ENCODE measurements at places on chromosomes 12 and 14.

DNA sequence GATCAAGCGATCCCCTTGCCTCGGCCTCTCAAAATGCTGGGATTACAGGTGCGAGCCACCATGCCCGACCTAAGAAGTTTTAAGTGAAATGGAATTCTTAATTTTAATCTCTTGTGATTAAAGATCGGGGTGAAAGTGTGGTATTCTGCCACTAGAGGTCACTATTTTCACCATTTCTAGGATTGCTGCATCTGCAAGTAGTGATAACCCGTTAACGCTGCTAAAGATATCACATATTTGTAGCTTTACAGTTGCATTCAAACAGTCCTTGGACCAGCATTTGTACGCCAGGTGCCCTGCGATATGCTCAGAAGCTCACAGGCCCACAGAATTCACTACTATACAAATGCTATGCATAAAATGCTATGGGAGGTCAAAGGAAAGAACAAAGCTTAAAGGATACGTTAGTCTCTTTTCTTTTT is 19.3 kb downstream of the CCDC62 start:
- no peak for DNase-seq

GRCh38 chr12:24360907-24361306 is 411.4 kb upstream of the SOX5 start:
- DNase-seq = no peak

DNA sequence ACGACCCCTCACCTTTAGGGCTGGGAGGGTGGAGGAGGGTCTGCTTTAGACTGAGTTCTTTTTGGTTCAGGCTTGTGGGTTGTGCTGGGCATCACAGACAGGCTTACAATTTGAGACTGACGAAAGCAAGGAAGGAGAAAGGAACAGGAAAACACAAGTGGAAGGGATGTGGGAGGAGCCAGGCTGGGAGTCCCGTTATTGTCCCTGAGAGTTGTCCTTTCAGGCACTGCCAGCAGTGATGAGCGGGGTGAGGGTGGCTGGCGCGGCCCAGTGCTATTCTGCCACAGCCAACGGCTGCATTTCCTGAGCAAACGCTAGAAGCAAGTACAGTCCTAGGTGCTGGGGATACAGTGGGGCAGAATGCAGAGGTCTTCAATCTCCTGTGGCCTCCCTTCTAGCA is 29.2 kb upstream of the TSPAN9 start:
- no peak for DNase-seq

DNA sequence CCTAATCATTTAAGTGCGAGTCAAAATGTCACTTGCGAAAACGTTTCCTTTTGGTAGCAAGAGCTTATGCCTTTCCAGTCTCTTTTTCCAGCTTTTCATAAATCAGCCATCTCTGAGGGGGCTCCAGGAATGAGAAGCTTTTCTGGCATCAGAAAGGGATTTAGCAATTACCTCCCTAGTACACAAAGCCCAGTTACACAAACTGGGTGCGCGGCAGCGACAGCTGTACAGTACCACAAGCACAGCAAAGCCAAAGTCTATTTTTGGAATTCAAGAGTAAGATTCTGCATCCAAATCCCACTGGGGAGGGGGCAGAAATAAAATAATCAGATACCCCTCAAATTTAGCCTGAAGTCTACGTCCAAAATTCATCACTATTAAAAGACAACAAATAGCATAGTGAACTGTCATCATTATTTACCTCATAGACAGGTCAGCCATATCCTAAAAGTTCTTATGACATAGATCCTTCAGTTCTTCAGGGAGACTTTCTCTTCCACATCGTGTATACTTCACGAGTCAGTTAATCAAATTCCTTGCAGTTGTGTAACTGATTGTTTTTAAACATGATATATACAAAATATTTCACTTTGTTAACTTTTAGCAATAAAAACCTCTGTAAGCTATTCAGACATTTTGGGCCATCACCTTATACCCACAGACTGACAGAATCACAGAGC is 150.8 kb downstream of the TTC7B start:
- no peak for DNase-seq

DNA sequence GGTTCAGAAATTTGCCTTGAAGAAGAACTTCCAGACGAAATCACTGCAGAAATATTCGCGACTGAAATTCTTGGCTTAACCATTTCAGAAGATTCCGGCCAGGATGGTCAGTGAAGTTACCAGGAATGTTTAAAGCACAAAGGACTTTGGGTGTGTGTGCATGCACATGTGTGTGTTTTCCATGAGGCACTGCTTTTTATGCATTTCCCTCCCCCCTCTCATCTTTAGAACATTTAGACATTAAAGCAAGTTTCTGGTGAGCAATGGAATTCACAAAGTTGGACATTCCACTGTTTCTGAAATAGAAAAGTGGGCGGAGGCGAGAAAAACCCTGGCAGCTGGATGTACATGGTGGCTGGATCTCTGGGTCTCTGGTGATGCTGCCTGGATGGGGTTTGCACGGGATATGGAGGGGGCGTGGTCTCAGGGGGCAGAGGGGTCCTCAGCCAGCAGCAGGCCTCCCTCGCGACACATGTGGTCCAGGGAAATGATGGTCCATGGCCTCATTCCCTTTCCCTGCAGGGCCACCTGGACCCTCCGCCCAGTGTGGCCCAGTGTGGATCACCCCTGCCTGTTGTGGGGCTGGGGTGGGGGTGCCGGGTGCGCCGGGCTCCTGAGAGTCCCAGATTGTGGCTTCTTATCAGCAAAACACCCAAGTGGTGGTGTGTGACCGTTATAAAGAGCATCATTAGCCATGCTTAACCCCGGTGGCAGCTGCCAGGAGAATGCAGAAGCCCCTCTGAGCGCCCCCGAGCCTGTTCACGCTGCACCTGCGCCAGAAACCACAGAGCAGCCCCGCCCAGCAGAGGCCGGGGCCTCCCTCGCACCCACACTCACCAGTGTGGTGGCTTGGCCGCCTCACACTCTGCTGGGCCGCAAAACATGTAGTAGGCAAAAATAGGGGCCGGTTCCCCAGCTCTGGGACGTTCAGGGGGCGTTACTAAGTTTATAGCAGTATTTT is 17.8 kb upstream of the BCL7A start:
- DNase-seq = no peak

GRCh38 chr12:1360441-1361210 is 233.8 kb downstream of the FBXL14 start:
- no peak for DNase-seq

GRCh38 chr12:85182699-85183098 is 97.3 kb upstream of the ALX1 start:
- no peak for DNase-seq

GRCh38 chr14:66249544-66249943 is 236.6 kb upstream of the CCDC196 start:
- no peak for DNase-seq

Data from activated CD8-positive, alpha-beta memory T cell treated with anti-CD3 and anti-CD28 coated beads, Interleukin-2, amount 50 U/mL, for 4 hours (primary cell).